ENCODE measurements at places on chromosomes 12 and 14. TPM values are rescaled to one million over a fixed set of nuclear protein-coding genes. Genes with fewer than 3 reads are reported as not detected.

DNA sequence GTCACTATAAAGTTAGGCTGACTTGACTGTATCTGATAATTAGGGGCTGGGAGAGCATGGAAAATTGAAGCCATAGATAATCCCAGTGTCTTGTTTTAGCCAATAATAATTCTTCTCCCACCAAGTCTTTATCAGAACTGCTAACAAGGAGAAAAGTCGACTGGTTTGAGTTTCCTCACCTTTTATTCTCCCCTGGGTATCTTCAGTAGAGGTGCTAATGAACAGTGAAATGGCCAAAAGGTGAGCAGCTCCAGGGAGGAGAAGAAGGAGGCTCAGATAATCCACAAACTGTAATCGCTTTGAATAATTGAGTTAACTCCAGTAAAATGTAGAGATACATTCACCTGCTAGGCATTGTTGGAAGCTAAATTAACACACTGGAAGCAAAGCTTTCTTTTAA lies 72.6 kb downstream of the ETV6 start:
- ATAC-seq, result no peak

DNA sequence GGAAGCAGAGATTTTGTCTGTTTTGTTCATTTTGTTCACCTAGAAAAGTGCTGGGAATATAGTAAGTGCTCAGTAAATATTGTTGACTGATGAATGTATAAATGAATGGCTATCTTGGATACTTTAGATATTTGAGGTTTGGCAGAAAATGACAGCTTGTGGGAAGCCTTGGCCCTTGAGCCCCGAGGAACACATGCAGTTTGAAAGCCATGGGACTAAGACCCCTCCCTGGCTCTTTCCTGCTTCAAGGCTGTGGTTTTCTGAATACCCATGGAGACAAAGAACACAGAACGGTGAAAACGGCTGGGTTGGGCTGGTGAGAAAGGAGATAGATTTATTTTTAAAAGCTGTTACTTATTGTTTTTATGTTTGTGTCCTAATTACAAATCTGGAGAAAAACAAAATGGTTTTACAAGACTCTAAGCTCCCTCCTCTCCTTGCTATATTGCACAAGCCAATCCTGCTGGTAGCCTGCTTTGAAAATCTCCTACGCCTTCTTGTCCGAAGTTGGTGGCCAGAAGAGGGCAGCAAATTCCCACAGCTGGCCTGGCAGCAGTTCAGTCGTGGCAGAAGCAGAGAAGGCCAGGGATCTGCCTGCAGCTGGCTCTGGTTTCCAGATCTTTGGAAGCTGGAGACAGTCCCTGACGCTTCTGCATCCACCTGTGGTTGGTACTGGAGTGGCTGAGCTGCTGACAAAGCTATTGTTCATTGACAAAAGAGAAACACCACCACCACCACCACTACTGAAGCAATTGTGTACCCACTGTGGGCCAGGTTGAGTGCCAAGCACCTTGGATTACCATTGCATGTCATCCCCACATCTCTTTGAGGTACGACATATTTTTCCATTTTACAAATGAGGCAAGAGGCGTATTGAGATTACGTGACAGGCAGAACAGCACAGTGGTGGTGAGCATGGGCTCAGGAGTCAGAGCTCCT lies 5.2 kb upstream of the KRT85 start:
- peak; percentile 50 for ATAC-seq

- ATAC-seq, result no peak
Measured at GRCh38 chr12:99444859-99445316, 202.7 kb upstream of the GARIN6 start.

- no peak for ATAC-seq
Measured at GRCh38 chr14:62916551-62916950, 128.7 kb downstream of the KCNH5 start.

DNA sequence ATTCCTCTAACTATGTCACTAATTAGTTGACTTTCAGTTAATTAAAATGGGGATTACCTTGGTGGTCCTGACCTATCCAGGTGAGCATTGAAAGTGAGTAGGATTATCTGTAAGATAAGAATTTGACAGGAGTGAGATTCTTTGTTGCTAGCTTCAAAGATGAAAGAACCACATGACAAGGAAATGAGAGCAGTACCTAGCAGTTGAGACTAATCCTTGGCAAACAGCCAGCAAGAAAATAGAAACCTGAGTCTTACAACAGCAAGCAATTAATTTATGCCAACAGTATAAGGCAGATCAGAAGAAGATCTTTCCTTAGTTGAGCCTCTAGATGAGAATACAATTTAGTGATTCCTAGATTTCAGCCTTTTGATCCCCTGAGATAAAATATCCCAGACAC lies 1058.4 kb downstream of the LRFN5 start:
- no peak for ATAC-seq

Gene ASPG
- total RNA-seq, result not detected

DNA sequence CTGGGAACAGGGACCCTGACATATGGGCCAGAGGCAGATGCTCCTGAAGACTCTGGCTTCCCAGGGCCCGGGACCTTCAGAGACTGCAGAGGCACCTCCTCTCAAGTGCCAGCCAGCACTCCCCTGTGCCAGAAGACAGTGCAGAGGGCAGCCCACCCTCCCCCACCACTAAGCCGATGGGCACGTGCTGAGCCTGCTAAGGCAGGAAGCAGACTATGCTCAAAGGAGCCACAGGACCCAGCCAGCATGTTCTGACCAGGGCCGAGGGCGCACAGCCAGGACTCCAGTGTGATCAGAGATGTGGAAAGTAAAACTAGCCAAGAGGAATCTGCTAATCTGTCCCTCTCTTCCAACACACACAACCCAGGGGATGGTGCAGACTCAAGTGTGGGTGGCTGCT lies 29.8 kb downstream of the DIO3 start:
- ATAC-seq, result no peak

- no peak for ATAC-seq
Measured at GRCh38 chr12:120988658-120989057, 10.3 kb downstream of the HNF1A start.

Gene TMPRSS12
- not detected for total RNA-seq

- ATAC-seq, result peak; percentile 98
Measured at GRCh38 chr14:93103392-93104080, 12.2 kb downstream of the ITPK1 start.

- no peak for ATAC-seq
Measured at GRCh38 chr12:118183711-118184110, 47.8 kb downstream of the PEBP1 start.

Gene B4GALNT1
- total RNA-seq, result 1.5 TPM

Gene SIX6
- total RNA-seq, result not detected

GRCh38 chr12:52146822-52147366 lies 44.9 kb downstream of the KRT80 start:
- ATAC-seq, result no peak

Gene GPR137C
- 0.35 TPM for total RNA-seq

DNA sequence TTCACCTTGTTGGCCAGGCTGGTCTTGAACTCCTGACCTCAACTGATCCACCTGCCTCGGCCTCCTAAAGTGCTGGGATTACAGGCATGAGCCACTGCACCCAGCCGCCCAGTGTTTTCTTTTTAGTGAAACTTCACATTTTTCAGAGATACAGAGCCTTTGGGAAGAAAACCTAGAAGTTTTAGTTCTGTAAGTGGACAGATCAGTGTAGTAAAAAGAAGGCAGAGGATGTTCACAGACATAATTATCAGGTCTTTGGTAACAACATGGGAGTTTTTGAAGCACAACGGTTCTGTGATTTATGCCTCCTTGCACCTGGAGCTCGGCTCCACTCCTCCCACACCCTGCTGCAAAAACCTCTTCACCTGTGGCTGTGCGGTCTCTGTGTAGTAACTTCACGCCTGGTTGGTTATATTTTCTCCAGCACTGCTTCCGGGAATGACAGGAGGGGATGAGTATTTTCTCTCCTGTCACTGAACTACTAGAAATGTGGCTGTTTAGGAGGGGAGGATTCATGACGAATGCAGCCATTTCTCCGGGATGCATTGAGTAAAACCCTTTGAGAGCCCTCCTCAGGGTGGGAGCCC lies 67.0 kb downstream of the ARF6 start:
- peak; percentile 56 for ATAC-seq

GRCh38 chr14:89227496-89227836 lies 189.6 kb downstream of the FOXN3 start:
- ATAC-seq, result peak; percentile 76

GRCh38 chr14:76774821-76775694 lies 13.8 kb downstream of the VASH1 start:
- no peak for ATAC-seq

DNA sequence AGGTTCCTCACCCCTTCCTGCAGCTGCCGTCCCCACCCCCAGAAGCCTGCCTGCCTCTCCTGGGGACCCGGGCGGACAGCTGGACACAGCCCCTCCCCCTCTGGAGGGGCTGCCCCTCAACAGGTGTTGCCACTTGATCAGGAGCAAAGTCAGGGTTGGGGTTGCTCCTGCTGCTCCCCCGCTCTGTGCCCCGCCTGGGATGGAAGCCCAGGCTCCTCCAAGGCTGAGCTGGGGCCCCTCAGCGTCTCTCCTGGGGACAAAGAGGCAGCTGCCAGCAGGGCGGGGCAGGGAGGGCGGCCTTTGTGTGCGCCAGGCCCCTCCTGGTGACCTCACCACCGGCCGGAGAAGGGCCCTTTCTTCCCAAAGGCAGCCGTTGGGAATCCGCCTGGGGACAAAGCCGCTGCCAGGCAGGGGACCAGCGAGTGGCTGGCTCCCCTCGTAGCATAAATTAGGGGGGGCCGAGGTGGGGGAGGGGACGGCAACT lies 13.7 kb downstream of the TRMT61A start:
- no peak for ATAC-seq

DNA sequence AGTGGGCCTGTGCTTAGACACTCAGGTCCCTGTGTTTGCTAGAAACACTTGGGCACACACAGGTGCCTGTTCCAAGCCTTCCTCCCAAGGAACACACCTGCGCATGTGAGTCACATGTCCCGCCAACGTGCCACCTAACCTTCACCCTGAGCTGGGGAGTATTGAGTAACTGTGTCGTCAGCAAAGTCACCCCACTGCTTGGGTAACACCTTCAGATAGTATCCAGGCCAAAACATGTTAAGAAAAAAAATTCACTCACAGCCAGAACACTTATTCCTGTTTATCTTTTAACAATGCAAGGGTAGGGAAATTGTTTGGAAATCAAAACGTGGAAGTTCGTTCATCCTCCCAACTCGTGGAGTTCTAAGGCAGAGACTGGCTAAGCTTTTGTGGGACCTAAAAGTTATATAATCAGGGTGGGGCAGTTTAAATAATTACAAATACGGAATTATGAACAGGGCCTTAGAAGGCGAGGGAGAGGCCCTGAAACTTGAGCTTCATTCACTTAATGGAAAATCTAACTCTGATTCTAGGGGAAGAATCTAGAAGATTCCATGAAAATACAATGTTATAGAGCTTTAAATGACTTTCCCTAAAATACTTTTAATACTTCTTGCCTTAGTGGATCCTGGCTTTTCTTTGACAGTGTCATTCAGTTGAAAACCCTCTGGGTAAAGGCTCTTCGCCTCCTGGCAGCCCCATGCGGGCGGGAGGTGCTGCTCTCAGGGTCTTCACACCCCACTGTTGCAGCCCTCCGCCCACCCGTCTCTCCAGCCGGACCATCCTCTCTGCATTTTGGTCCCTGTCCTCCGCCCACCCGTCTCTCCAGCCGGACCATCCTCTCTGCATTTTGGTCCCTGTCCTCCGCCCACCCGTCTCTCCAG lies 30.3 kb upstream of the ADIPOR2 start:
- ATAC-seq, result peak; percentile 61
